ENCODE measurements at places on chromosomes 13 and 19.

- no peak for DNase-seq
These were observed 53.3 kb downstream of the SOX21 start for GRCh38 chr13:94658926-94659597.

GRCh38 chr13:109199280-109199679 lies 569.9 kb downstream of the MYO16 start:
- no peak for DNase-seq

DNA sequence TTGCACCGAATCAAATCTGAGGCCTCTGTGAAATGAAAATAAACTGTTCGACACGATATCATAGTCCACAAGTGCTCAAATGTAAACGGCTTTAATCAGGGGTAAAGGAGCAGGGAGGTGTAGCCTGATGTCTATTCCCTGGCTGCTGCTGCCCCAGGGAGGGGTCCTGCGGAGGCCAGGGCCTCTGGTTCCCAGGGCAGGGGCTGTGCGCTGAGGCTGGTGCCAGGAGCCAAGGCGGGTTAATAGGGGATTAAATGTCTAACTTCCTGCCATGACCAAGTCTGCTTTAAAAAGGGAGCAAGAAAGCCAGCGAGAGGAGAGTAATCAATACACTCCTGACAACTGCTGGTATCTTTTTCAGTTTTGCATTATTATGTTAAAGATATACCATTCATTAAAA lies 59.4 kb downstream of the ZNF536 start:
- no peak for DNase-seq

DNA sequence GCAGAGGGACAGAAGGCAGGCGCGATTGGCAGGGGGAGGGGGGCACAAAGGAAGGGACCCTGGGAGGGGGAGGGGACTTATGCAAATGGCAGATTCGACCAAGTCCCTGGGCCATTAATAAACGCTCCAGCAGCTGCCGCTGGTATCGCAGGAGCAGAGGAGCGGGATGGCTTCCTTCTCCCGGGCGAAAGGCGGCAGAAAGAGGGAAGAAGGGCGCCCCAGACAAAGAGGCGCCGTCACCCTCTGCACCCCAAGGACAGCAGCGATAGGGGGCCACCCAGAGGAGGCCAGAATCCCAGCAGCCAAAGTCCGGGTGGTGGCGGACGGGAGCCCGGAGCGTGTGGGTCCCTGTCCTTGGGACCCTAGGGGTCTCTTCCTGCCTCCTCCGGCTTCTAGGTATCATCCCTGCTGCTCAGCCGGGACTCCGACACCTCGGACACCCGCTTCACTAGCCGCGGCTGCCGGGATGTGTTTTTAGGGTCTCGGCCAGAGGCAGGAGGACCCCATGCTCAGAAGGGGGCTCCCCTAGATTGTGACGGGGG lies 1.9 kb downstream of the PTPRS start:
- no peak for DNase-seq

DNA sequence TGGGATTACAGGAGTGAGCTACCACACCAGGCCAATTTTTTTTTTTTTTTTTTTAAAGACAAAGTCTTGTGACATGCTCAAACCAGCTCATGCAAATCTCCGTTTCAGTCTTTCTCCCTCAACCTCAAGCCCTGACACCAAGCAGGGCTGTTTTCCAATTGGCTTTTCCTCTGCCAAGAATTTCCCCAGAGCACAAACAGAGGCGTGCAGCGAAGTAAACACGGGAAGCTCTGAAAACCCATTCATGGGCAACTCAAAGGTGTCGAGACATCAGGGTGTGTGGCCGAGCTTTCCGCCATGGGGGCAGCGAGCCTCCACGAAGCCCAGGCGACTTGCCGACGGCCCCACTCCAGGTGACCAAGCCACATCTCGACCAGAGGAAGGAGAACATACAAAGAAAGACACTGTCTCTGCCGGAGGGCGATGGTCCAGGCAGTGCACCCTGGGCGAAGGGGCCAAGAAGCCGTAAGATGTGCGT lies 70.0 kb downstream of the INSR start:
- DNase-seq, result no peak

DNA sequence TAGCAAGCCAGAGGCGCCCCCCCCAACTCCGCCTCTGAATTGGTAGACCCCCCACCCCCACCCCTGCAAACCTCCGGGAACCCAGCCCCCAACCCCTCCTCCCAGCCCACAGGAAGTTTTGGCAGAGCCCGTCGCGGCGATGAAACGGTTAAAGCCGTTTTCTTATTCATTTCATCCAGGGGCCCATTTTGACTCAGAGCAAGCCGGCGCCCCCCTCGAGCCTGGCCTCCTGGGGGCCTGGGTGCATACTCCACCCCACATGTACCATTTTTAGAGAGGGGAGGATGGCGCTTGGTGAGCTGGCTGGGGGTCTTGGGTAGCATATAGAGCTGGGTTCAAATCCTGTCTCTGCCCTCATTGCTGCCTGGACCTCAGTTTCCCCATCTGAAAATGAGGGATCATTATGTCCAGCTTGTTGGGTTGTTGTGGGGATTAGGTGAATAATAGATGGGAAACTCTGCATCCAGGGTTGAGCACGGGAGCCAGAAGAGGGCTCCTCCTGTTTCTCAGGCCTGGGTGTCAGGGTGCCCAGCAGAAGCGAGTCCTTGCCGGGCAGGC lies 7.9 kb upstream of the JUNB start:
- DNase-seq, result no peak

- no peak for DNase-seq
These were observed 14.7 kb downstream of the NHLRC3 start for GRCh38 chr13:39052944-39053343.

DNA sequence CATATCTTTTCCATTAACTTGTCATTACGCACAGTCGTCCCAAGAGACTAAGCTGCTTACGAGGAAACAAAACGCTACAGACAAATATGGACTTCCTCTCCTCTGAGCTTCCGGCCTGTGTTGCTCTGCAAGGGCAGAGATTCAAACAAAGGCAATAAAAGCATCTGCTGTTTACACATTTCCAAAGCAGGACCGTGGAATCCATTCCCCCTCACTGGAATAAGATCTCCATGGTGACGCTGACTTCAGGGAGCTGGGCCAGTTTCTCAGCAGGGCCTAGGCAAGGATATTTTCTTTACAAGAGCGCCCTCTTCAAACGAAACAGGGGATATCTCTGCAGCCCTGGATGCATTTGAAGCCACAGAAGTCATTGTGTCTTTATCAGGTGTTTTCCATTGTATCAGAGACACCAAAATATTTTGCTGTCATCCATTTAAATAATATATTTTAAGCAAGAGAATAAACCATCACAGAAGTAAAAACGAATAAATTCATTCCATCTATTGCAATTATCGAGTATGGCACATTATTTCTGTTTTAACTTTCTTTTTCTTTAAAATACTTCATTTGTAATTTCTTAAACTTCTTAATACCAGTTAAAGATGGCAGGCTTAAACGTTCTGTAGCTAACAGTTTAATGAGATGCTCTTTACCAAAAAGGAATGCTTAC lies 177.5 kb downstream of the DCLK1 start:
- peak; percentile 71 for DNase-seq

DNA sequence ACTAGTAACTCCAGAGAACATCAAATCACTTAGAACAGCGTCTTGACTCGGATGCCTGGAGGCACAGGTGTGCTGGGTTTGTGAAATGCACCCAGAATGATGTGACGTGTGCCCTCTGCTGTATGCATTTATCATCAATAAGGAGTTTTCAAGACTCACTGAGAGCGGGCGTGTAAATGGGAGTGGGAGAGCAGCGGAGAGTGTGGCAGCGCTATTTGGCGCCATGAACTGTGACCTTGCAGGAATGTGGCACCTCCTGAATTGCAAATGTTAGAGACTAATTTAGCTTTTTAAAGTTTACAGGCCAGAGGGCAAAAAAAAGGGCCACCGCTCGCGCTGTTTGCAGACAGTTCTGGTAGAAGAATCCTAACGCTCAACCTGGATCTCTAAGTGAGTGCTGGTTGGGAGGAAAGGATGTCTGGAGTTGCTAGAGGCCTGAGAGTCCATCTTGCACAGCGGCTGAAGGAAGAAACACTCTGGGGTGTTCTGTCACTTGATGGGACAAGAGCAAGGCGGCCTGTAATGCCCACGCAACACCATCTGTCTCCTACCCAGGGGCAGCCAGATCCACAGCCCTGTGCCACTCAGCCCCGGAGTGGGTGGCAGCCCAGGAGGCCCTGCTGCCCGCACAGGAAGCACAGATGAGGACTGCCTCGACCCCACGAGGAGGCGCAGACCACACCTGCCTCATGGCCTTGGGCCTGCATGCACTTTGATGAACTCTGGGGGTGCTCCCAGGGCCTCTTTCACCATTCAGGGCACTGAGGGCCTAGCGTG lies 19.7 kb downstream of the RANBP3 start:
- DNase-seq, result no peak

DNA sequence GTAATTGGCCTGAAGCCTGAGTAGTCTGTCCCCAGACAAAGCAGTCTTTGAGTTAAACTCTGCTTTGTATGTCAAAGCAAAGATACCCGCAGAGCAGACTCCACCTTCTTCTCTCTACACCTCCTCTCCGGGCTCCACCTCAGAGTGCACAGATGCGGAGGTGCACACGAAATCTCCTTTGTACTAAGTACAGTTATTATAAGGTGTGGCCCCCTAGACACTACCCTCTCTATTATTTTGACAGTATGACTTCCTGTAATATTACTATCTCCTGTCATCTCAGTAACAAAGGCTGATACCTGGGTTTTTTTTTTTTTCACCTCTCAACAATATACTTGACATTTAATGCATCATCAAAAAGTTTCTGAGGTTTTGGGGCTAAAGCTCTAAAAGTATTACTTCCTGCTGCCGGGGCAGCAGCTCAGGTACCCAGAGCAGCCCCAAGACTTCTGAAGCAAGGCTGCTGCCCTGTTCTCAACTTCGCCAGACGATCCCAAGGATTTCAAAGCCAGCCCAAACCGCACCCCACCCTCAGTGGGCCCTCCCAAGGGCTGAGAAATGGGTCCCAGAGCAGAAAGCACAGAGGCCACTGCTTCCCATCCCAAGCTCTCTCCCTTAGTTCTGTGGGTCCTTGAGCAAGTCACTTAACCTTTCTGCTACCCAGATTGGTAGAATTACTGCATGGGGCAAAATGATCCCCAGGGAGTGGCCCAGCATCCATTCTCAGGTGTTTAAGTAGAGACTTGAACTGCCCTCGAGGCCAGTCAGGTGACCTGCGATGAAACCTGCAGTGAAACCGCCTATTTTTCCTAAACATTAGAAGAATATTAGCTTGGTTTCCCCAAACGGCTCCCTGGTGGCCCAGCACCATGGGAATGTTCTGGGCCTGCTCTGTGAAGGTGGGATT lies 180.6 kb downstream of the FOXO1 start:
- no peak for DNase-seq

DNA sequence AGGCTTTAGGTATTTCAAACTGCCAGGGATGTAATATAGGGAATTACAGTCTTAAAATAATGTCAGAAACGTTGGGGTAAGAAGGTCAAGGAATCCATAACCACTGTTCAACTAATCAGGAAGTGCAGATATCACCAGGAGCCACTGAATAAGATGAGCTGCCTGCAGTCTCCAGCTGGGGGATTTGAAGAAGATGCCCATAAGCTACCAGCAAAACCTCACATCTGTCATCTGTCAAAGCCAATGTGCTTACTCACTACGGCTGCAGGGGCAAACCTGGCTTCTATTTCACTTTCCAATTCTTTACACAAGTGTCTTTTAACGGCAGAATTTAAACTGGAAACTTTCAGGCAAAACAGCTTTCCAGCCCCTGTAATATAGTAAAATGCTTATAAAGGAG lies 1410.1 kb upstream of the ATXN8OS start:
- DNase-seq, result no peak

- DNase-seq, result no peak
These were observed 2.1 kb downstream of the MAST1 start for GRCh38 chr19:12840091-12841079.

GRCh38 chr19:13782537-13782936 lies 8.3 kb downstream of the C19orf53 start:
- no peak for DNase-seq

DNA sequence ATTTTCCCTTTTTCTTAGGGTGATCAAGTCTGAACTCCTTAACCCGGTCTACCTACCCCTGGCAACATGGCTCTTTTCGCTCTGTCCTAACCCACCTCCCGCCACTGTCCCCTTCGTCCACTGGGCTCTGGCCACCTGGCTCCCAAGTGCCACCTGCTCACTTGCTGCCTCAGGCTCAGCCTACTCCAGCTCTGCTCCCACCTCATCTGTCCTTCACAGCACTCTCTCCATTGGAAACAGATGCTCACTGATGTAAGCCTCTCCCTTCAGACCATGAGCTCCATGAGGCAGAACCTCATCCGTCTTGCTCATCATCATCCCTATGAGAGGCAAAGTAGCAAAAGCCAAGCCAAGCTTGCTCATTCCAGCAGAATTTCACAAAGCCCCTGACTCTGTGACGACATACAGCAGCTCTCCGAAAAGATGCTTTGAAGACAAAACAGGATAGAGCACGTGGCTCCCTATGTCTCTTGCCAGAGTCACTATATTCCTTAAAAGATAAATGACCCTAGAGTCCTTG lies 35.3 kb upstream of the AMER2 start:
- DNase-seq, result no peak

DNA sequence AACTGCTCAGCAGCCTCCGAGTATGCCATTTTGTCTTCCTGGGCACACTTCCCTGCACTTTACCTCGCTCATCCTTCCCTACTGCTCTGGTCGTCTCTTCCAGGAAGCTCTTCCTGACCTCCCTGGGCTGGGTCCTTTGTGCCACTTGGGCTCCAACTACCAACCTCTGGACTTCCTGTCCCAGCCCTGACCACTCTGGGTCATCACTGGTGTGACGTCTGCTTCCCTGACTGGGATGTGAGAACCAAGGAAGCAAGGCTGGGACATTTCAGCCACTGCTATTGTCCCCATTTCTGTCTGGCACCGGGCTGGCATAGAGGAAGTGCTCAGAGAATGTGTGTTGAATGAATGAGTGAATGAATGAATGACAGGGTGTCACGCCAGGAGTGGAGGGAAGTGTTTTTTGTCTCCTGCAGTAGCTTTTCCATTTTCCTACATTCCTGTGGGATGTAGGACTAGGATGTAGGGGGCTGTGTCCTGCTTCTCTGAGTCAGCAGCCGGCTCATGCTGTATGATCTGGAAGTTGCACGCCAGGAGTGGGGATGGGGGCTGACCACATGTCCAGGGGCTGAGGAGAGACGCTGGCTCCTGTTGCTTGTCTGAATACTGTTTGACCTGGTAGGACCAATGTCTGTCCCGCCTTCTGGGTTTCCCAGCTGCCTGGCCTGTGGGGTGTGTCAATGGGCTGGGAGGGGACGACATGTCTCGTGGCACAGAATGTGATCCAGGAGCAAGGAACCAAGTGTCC lies 14.7 kb downstream of the NOVA2 start:
- no peak for DNase-seq

DNA sequence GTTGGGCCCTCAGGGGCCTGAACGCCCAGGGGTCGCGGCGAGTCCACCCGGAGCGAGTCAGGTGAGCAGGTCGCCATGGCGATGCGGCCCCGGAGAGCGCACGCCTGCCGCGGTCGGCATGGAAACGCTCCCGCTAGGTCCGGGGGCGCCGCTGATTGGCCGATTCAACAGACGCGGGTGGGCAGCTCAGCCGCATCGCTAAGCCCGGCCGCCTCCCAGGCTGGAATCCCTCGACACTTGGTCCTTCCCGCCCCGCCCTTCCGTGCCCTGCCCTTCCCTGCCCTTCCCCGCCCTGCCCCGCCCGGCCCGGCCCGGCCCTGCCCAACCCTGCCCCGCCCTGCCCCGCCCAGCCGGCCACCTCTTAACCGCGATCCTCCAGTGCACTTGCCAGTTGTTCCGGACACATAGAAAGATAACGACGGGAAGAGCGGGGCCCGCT lies at the start of gene CCNA1:
TSS of gene CCNA1 (plus strand) at position 390 of the 439 bp plus-strand sequence. CDS start 562 bp downstream, outside the sequence.
- peak; percentile 81 for DNase-seq

GRCh38 chr19:32294871-32295438 lies 50.5 kb upstream of the ZNF507 start:
- DNase-seq, result no peak

Data from aorta (tissue), 5 donors.